ENCODE measurements at places on chromosomes 6 and 20.

DNA sequence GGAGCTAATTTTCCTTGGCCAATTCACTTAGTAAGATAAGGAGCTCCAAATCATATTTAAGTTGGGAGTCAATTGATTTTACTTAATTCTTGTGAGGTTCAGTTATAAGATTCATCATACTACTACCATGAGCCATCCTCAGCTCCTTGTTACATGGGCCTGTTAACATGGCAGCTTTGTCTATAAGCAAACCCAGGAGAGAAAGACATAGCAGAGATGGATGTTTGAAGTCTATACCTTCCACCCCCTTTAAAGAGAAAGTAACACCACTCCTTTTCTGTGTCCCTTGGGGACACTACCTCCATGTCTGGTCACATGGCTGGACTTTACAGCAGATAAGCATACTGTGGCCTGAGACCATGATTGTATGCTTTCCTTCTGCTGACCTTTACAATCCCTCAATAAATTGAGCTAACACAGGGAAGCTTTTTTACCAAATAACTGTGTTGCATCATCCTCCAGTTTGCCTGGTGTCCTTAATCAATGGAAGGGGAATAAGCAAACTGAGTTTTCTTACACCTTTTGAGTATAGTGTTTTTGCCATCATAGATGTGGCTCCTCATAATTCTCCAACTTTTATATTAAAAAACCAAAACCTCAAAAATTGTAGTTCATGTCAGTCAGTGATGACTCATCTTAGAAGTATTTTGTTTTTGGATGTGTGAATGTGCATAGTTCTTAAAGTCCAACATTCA lies 9.8 kb upstream of the ZNFX1 start:
- DNase-seq: no peak

DNA sequence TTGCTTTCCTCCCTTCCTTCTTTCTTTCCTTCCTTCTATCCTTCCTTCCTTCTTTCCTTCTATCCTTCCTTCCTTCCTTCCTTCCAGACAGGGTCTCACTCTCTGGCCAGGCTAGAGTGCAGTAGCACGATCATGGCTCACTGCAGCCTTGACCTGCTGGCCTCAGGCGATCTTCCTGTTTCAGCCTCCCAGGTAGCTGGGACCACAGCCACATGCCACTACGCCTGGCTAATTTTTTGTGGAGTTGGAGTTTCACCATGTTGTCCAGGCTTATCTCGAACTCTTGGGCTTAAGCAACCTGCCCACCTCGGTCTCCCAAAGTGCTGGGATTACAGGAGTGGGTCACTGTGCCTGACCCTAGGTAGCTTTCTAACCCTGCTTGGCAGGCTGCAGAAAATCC lies 12.2 kb upstream of the SEC63 start:
- DNase-seq: no peak

GRCh38 chr6:132590362-132590761 lies 821 bp upstream of the TAAR5 start:
- no peak for DNase-seq

DNA sequence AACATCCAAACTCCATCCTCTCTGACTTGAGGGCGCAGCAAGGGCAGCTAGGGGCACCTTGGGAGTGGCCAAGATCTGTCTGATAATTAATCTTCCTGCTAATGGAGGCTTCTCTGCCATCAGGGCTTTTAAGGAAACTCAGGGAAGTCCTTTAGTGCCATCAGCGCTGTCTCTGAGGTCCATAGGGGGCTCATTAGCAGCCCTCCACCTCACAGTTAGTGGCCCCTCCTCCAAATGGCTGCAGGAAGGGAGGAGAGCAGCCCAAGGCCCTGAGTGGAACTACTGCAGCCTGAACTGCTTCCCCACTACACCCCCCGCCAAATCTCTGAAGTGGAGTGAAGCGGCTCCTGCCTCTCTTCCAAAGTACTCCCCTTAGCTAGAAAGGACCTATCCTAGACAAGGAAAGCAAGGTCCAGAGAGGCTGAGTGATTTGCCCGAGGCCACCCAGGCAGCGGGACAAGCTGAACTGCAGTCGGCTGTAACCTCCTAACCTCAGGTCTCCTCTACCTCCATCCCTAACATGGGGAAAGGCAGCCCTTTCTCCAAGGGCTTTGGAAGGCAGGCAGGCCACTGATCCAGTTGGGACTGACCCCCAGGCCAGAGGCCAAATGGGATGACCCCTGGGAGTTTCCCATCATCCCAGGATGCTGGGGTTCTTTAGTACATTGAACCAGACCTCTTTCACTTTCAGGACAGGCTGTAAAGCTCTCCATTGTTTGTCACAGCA lies 39.5 kb upstream of the ZFAND3 start:
- DNase-seq: no peak

GRCh38 chr6:18545726-18546125 lies 158.6 kb downstream of the RNF144B start:
- no peak for DNase-seq

- no peak for DNase-seq
Observed at GRCh38 chr6:168886964-168887363, 366.7 kb downstream of the THBS2 start.

Data from immature natural killer cell (primary cell).